ENCODE measurements at places on chromosomes 4 and X.

DNA sequence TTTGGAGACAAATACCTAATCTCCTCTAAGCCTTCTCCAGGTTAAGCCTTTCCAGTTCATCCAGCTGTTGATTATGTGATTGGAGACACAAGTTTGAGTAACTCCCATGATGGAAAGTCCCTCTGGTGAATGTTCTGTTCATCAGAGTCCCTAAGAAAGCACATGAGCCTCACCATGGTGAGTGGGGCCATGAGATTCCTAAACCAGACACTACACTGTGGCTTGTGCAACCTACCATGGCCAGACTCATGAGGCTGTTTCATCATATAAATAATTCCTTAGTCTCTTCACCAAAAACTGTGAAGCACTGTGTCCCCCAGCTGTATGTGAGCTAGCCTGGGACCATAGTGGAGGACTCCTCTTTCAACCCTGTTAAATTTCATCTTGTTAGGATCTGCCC lies 14.4 kb downstream of the PKD2 start:
- no peak for DNase-seq

DNA sequence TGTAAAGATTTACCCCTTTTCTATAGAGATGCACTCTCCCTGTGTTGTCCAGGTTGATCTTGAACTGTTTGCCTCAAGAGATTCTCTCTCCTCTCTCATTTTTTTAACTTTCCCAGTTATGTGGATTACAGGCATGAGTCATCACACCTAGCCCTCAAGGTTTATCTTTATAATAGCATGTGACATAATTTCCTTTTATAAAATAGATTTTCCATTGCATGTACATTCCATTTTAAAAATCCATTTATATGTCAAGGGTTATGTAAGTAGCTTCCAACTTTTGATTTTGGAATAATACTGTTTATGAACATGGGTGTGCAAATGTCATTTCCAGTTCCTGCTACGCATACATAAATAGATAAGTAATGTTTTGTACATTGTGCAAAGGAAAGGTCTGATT lies 20.6 kb downstream of the ZNF721 start:
- DNase-seq, result no peak

- peak; percentile 63 for DNase-seq
Observed at GRCh38 chrX:154002215-154002719, 17.4 kb downstream of the IRAK1 start.

DNA sequence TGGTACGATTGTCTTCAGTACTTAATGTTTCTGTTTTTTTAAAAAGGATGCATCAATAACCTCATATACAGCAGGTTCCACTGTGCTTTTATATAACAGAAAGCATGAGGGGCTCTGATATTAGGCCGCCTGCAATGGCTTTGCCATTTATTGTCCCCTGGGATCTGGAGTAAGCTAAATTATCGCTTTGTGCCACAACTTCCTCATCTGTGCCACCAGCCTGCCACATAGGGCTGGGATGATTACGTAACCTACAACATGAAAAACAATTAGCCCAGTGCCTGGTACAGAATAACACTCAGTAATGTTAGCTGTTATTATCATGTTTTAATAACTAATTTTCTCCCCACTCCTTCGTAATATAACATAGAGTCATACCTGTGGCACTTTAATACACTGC lies 65.5 kb upstream of the TRIM2 start:
- DNase-seq, result peak; percentile 27

DNA sequence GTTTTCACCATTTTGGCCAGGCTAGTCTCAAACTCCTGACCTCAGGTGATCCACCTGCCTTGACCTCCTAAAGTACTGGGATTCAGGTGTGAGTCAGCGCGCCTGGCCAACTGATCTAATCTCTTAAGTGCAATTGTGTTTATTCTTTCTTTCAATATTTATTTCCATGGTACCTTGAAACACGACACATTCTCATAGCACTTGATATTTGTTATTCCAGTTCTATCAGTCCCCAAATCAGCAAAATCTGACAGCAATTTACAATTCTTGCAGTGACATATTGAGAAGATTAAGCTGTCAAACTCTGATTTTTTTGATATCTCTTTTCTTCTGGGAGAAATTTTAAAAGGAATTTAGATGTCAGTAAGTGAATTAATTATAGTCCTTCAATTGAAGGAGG lies 218.1 kb upstream of the FAT4 start:
- DNase-seq, result no peak

GRCh38 chrX:149849787-149850186 lies 31.2 kb upstream of the MAGEA8 start:
- DNase-seq, result no peak

GRCh38 chr4:152981278-152981677 lies 45.2 kb downstream of the FHDC1 start:
- no peak for DNase-seq

DNA sequence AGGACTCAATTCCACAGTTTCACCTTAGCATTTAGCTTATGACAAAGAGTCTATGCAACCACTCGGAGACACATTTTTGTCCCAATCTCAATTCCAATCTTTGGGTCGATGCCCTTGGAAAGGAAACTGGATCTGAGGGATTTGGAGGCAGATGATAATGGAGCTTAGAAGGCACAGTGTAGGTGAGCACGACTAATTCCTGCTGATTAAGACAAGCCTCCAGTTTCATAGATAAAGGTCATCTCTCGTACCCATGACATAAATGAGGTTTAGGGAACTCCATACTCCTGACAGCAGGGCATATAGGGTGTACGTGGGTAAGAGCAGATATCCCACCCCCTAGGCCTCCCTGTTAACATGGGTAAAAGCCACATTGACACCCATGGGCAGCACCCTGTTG lies 24.4 kb upstream of the ZNF718 start:
- no peak for DNase-seq

GRCh38 chr4:153083447-153083947 lies 120.7 kb upstream of the TRIM2 start:
- peak; percentile 33 for DNase-seq

GRCh38 chrX:32847921-32848320 lies 363.4 kb downstream of the DMD start:
- no peak for DNase-seq

GRCh38 chr4:179447308-179447707 lies 2005.1 kb upstream of the AGA start:
- DNase-seq, result no peak

GRCh38 chr4:115090483-115091075 lies 22.8 kb downstream of the NDST4 start:
- DNase-seq, result no peak

DNA sequence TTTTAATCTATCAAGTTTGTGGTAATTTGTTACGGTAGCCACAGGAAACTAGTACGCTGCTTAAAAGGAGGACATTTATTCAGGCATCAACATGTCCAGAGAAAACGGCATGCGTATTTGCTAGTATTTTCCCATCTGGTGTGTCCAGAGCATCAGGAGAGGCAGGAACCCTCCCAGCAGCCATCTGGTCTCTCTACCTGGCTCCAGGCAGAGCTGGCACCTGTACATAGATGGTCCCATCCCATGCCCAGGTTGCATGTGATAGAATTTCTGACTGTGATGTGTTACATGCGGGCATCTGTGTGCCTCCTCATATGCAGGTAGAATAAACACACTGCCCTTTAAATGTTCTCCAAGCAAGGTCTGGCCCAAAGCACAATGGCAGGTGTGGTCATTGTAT lies 57.9 kb upstream of the PAGE1 start:
- no peak for DNase-seq

GRCh38 chr4:151806511-151806927 lies 45.7 kb upstream of the GATB start:
- DNase-seq, result no peak
